ENCODE measurements at places on chromosomes 7 and 10.

DNA sequence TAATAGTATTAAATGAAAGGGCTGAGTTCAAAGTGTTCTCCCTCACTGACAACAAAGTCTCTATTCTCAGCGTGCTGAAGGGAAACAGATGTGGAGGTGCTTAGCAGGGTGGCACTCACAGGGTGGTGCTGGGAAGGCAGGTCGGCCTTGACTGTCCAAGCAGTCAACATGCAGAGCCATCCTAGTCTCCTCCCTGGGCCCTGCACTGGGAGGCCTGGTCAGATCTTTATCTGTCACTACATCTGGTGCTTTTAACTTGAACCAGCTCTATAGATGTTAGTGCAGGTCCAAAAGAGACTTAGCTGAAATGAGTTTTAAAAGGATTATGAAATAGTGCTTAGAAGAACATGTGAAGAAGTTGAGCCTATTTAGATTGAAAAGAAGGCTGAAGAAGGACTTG lies 82.1 kb downstream of the AVL9 start:
- DNase-seq: no peak

- DNase-seq: peak; percentile 74
Observed at GRCh38 chr7:22433710-22434460, 66.1 kb downstream of the STEAP1B start.

- no peak for DNase-seq
Observed at GRCh38 chr10:130212746-130213145, 76.6 kb downstream of the GLRX3 start.

GRCh38 chr7:43314379-43315158 lies 202.1 kb downstream of the HECW1 start:
- DNase-seq: no peak

GRCh38 chr10:91434041-91434440 lies 23.9 kb downstream of the HECTD2 start:
- DNase-seq: no peak

GRCh38 chr7:13414661-13415107 lies 574.8 kb downstream of the ETV1 start:
- peak; percentile 14 for DNase-seq

GRCh38 chr7:2445047-2445446 lies 31.2 kb downstream of the GRIFIN start:
- no peak for DNase-seq

DNA sequence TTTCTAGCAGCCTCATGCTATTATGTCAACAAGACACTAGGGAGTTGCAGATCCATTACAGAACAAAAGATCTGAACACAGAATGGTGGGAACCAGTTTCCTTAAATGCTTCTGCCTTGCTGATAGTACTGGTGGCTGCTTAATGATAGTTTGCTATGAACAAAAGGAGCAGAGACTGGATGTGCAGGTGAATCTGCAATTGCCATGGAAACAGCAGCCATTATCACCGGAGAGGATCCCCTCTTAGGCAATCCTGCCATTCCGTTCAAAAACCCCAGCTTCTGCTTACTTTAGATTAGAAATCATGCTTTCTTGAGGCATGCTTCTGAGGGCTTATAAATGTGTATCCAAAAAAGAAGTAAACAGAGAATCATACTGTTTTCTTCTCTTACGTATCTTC lies 80.0 kb upstream of the PRKAR2B start:
- no peak for DNase-seq

GRCh38 chr10:126243971-126244370 lies 144.3 kb downstream of the ADAM12 start:
- DNase-seq: no peak

- DNase-seq: no peak
Observed at GRCh38 chr7:79035858-79036257, 417.6 kb downstream of the MAGI2 start.

- DNase-seq: no peak
Observed at GRCh38 chr7:4045975-4046374, 636.1 kb upstream of the FOXK1 start.

DNA sequence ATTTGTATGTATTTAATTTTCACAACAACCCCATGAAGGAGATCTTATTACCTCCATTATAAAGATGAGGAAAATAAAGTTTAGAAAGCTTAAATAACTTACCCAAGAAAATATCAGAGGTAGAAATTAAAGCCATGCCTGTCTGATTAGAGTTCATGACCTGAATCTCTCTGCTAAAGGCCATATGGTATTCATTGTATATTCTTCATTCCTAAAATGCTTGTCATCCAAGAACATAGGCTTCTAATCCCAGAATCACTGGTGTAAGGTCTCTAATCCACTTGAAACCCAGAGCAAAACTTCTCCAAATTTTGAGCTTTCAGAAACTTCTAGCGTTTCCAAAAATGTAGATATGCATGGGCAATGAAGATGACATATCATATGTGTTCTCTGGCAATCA lies 72.3 kb upstream of the YAE1 start:
- no peak for DNase-seq

GRCh38 chr7:134365341-134366054 lies 48.8 kb upstream of the SLC35B4 start:
- peak; percentile 10 for DNase-seq

GRCh38 chr7:80161466-80161865 lies 26.8 kb downstream of the GNAI1 start:
- DNase-seq: peak; percentile 77

GRCh38 chr10:73991884-73992245 lies 6.1 kb upstream of the VCL start:
- no peak for DNase-seq

GRCh38 chr7:867406-868188 lies 8.8 kb upstream of the GET4 start:
- DNase-seq: peak; percentile 66

GRCh38 chr10:117617659-117618058 lies 75.1 kb downstream of the EMX2 start:
- no peak for DNase-seq

DNA sequence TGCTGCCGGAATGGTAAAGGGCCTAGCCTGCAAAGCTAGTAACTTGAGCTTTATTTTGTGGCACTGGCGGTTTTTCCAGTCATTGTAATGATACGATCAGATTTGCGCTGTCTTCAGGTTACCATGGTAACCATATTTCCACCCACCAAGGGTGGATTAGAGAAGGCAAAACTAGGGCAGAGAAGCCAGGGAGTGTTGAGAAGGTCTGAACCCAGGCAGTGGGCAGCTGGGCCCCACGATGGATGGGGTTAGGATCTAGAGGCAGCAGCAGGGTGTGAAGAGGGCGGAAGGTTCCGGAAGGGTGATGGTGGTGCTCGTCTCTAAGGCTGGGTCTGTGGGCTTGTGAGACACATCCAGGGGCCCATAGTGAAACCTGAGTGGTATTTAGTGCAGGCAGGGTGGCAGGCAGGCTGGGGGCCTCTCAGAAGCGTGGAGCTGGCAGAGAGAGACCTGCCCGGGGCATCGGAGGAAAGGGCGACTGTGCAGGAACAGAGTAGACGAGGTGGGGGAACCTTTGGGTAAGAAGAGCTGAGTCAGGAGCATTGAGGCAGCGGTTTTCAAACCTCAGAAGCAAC lies 87.9 kb upstream of the GTF2I start:
- no peak for DNase-seq

- DNase-seq: peak; percentile 87
Observed at GRCh38 chr7:48088559-48089045, 463 bp upstream of the UPP1 start.

DNA sequence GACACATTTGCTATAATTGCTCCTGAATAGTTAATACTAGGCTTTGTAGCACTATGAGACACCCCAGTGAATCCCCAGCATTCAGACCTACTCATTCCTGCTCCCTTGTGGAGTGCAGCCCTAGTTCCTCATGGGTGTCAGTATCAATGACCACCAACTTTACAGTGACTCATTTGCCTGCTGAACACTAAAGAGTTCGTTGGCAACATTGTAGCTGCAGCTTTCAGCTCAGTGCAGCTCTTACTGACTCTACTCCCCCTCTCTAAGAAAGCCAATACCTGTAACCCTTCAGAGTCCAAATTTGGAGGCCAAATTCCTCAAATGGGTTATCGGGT lies 127.1 kb upstream of the MTPN start:
- no peak for DNase-seq

DNA sequence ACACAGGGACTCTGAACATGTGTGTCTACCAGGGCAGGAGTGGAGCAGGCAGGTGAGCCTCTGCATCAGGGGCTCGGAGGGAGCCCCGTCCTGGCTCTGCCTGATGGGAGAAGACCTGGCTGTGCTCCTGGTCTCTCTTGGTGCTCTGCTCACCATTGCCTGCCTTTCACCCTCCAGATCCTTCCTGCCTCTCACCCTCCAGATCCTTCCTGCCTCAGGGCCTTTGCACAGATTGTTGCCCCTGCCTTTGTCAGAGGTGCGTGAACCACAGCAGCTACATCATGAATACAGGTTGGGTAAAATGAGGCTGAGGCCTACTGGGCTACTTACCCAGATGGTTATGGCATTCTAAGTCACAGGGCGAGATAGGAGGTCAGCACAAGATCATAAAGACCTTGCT lies 16.6 kb downstream of the COL26A1 start:
- no peak for DNase-seq

- DNase-seq: no peak
Observed at GRCh38 chr10:6054884-6055283, 7.3 kb downstream of the IL2RA start.

- DNase-seq: no peak
Observed at GRCh38 chr10:88608052-88608732, 21.6 kb downstream of the LIPJ start.

DNA sequence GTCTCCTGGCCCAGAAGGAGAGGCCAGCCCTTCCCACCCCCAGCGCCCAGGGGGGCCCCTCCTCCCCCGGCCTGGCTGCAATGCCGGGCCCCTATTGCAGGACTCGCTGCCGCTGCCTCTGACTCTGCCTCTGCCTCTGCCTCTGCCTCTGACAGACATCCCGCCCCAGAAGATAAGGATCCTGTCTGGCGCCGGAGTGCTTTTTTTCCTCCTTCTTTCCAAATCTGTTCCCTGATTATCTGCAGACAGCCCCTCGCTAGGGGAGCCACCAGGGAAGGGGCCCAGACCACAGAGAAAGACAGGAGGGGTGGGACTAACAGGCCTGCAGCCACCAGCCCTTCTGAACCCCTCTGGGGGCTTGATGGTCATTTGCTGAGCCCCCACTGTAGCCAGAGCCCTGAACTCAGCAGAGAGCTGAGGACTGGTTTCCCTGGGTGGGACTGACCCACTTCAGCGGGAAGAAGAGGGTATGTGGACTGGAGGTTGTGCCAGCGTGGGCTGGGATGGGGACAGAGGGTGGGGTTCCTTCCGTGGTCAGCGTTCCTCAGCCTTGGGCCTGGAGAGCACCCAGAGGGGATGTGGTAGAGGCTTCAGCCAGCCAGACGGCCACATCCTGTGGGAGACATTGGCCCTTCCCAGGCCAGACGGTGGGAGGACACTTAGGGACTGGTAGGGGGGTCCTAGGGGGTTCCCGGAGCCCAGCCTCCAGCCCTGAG lies 22.8 kb downstream of the UNC5B start:
- DNase-seq: peak; percentile 95

DNA sequence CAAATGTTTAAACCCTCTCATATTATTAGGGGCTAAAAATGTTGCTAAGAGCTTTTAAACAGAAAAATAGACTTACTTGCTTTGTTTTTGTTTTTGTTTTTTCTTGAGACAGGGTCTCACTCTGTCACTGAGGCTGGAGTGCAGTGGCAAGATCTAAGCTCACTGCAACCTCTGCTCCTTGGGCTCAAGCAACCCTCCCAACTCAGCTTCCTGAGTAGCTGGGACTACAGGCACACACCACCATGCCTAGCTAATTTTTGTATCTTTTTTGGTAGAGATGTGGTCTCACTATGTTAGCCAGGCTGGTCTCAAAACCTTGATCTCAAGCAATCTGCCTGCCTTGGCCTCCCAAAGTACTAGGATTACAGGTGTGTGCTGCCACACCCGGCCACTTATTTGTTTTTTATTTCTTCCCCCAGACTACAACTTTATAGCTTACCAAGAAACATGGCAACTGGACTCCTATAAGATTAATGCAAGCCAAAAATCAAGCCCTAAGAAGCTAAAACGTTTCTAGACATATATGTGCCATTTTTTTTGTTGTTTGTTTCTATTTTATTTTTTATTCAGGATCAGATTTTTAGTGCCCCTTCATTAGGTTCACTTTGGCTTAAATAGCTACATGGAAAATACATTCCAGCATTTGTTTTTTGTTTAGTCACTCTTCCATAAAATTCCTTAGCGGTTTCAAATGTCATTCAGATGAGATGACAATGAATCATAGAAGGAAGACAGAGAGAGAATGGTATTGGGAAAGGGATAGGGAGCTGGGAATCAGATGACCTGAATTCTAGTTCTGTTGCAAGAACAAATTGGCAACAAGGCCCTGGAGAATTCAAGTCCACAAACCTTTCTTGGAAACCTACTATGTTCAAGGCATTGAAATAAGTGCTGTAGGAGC lies 163.4 kb upstream of the MKLN1 start:
- DNase-seq: no peak

GRCh38 chr10:69269761-69270160 lies 8.5 kb upstream of the HK1 start:
- no peak for DNase-seq

DNA sequence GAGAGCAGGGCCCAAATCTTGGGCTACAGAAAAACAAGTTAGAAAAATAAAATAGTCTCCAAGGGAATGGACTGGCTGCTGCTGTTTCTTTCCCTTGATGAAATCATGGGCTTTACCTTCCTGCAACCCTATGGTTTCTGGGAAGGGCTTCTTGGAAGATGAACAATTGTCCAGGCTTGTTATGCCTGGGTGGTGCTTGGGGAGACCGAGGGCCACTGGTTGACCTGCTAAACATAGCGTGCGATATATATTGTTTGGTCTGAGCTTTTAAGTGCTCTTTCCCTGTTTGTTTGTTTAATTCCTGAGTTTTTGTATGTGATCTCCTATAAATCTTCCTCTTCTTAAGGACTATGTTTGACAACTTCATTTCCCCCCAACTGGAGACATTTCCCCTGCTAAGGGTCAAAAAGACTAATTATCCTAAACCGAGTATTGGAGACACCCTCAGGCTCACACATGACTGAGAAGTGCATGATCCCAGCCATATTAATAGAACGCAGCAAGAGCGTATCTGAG lies 37.9 kb downstream of the SLC25A28 start:
- DNase-seq: no peak

DNA sequence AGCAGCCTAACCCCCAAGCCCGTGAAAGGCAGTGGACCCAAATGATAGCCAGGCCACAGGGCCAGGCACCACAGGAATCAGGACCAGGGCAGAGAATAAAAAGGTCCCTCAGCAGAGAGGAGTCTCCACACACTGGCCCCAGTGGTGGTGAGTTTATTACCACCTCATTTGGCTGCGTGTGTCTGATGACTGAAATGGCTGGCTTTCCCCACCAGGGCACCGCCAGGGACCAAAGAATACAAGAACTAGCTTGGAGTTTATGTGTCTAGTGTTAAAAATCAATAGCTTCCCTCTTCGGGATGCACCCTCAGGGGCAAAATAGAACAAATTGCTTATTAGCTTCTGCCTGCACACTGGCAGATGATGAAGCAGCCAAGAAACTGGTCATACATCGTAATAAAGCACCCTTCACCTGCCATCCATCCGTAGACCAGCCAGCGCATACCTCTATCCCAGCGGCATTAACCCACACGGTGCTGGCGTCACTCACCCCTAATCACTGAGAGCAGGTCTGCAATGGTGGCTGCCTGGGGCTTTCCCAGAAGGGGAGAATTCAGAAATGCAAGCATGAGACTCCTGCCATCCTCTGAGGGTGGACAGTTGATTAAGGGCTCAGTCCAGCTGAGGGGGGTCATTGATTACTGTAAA lies 223.7 kb upstream of the ZMIZ1 start:
- no peak for DNase-seq

Measured in lung (tissue), 17 donors.